Amniotic stem cell (primary cell): ENCODE measurements at places on chromosomes 11 and 22.

- DNase-seq, result no peak
Measured at GRCh38 chr22:22228921-22229320, 15.7 kb upstream of the VPREB1 start.

DNA sequence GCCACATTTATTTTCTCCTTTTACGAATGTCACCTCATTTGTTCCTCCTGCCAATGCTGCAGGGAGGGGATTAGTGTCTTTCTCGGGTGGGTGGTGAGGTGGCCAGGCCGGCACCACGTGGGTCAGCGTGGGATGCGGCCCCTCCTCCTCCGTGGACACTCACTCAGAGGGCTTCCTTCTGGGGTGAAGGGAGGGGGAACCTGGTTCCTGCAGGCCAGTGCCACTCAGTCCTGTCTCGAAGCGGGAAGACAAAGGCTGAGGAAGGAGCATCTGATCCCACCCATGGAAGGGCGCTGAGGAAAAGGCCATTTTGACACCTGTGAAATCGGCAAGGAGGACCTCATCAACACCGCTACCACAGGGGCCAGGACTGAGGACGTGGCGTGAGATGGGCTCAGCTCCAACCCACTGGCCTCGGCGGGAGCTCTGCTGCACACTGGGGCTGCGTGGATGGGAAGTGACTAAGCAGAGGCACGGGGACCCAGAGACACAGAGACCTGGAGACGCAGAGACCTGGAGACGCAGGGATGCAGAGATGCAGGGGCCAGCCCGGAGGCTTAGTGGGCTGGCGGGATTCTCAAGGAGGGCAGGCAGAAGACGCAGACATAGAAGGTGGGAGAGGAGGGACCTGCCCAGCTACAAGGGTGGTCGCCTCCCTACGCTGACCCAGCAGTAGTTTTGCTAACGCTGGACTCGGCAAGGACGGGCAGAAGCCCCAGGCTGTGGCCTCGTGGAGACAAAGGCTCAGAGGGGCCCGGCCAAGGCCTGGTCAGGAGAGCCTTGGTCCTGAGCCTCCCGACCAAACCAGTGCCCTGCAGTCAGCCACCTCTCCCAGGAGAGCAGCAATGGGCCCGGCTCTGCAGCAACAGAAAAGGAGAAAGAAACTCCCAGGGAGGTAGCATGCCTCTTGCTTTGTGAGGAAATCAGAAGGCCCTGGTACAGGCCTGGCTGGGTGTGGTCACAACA lies 1071.2 kb downstream of the BRD1 start:
- DNase-seq, result no peak

GRCh38 chr22:50530877-50531545 lies 1.2 kb upstream of the TYMP start:
- no peak for DNase-seq

- no peak for DNase-seq
Measured at GRCh38 chr11:120568572-120569307, 57.2 kb downstream of the GRIK4 start.

DNA sequence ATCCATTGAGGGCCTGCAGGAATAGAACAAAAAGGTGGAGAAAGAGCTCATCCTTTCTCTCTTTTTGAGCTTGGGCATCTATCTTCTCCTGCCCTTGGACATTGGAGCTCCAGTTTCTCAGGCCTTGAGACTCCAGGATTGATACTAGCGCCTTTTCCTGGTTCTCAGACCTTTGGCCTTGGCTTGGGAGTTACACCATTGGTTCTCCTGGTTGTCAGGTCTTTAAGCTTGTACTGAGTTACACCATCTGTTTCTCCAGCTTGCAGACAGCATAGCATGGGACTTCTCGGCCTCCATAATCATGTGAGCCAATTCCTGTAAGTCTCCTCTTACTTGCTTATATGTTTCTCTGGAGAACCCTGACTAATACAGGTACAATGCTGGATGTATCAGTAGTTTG lies 72.6 kb downstream of the GRK3 start:
- no peak for DNase-seq

DNA sequence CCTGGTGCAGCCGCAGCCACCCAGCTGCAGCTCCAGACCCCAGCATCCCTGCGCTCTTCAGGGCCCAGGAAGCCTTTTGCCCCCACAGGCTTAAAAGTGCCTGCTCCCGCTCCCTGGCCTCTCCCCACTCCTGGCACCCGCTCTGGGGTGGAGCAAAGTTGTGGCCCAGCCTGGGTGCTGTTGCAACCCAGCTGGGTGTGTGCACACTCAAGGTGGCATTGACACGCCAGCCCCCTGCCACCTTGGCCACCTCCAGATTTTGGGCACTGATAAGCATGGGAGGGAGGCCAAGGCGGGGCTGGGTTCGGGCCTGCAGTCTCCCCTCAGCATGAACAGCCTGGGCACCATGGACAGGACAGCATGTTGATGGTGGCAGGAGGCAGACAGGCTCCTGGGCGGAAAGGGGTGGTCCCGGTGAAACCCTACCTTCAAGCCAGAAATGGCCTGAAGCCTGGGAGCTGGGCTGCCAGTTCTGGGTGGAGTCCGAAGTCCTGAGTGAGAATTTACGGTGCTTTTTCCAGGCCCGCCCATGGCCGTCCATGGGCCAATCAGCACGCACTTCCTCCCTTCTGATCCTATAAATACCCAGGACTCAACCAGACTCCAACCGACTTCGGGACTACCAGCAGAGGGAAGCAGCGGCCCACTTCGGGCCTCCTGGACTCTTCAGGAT lies 23.6 kb upstream of the RNASEH2C start:
- no peak for DNase-seq

- DNase-seq, result no peak
Measured at GRCh38 chr11:70627219-70627618, 228.9 kb downstream of the CTTN start.

DNA sequence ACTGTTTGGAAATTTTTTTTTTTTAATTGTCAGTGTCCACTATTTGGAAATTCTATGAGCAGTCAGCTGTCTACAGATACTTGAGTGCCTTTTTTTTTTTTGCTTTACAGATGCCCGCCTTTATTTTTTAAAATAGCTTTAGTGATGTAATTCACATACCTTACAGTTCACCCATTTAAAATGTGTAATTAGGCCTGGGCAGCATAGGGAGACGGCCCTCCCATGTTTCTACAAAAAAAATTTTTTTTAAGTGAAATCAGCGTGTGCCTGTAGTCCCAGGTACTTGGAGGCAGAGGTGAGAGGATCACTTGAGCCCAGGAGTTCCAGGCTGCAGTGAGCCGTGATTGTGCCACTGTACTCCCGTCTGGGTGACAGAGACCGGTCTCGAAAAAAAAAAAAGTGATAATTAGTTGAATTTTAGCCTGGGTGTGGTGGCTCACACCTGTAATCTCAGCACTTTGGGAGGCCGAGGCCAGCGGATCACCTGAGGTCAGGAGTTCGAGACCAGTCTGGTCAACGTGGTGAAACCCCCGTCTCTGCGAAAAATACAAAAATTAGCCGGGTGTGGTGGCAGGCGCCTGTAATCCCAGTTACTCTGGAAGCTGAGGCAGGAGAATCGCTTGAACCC lies 1.5 kb downstream of the ZNF143 start:
- DNase-seq, result no peak
